ENCODE measurements at places on chromosomes 5 and 9. TPM values are rescaled to one million over a fixed set of nuclear protein-coding genes. Genes with fewer than 3 reads are reported as not detected.

DOK3 gene
- total RNA-seq = 21.1 TPM

NUTM2G gene
- total RNA-seq = not detected

BDP1 gene
- total RNA-seq = 24.0 TPM

DMRT2 gene
- not detected for total RNA-seq

Data from K562 (cell line).